ENCODE measurements at places on chromosomes 16 and 17. TPM values are rescaled to one million over a fixed set of nuclear protein-coding genes. Genes with fewer than 3 reads are reported as not detected.

Gene MFAP4
- 178 TPM for polyA plus RNA-seq

Gene KRT31
- not detected for polyA plus RNA-seq

Gene ATP1B2
- 20.5 TPM for polyA plus RNA-seq

Gene ANKFN1
- polyA plus RNA-seq: 0.93 TPM

Gene TBC1D3H
- not detected for polyA plus RNA-seq

Gene PRSS8
- 54.4 TPM for polyA plus RNA-seq

Gene CMTM1
- 7.0 TPM for polyA plus RNA-seq

Gene ITGA2B
- polyA plus RNA-seq: 4.4 TPM

Gene SCGB1C2
- polyA plus RNA-seq: 0.35 TPM

Gene DRC3
- 26.9 TPM for polyA plus RNA-seq

Gene TNFSF12
- polyA plus RNA-seq: 17.7 TPM

Gene KCTD5
- polyA plus RNA-seq: 22.2 TPM

Gene TAC4
- polyA plus RNA-seq: 0.67 TPM

Gene CX3CL1
- polyA plus RNA-seq: 23.5 TPM

Gene AIPL1
- 0.07 TPM for polyA plus RNA-seq

Gene CHD9NB
- polyA plus RNA-seq: 10.8 TPM

Gene TUBG1
- 57.4 TPM for polyA plus RNA-seq

Gene SULT1A1
- 30.8 TPM for polyA plus RNA-seq

- no peak for DNase-seq
Observed at GRCh38 chr17:40309949-40310510, 1.1 kb downstream of the RARA start.

GRCh38 chr17:36608280-36608679, 6.9 kb downstream of the MRM1 start:
- DNase-seq: no peak

GRCh38 chr16:72810480-72810879, 237.4 kb downstream of the ZFHX3 start:
- DNase-seq: no peak

- DNase-seq: no peak
Observed at GRCh38 chr17:78329263-78330059, 30.4 kb downstream of the SOCS3 start.

- DNase-seq: no peak
Observed at GRCh38 chr17:17837380-17837821, 615 bp upstream of the SREBF1 start.

GRCh38 chr16:22763437-22764080, 50.4 kb upstream of the HS3ST2 start:
- DNase-seq: no peak

DNA sequence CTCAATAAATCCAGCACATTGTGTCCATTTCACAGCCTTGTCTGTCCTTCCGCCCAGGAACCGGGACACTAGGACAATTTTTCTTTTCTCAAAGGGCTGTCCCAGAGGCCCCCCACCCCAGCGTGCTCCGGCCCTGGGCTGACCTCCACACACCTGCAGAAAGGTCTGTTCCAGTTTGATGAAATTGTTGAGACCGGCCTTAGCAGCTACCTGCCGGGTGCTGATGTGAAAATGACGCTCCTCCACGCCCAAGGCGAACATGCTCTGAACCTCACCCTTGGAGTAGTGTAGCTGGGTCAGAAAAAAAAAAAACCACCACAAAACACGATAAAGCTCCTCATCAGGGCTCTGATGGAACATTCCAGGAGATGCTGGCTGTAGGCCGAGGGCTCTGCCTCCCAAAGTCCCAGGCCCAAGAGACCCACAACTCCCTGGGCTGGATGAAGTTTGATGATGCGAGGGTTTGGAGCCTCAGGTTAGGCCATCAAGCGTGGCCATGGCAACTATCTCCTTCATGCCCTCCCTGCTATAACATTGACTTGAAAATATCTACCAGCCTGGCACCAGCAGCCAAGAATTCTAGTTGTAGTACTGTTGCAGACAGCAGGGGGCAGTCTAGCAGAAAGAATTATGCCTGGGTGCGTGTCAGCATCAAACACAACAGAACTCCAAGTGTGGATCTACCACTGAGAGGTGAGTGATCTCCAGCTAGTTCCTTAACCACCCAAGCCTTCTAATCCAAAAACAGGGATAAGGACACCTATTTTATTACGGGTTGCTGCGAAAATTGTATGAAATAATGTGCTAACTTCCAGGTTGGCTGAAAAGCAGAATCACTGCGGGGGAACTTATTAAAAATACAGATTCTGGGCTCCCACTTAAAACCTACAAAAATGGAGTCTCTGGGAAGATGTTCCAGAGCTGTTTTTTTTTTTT, 62.1 kb downstream of the RMI2 start:
- DNase-seq: peak; percentile 70

GRCh38 chr17:51035431-51035830, 85.2 kb downstream of the SPAG9 start:
- no peak for DNase-seq

- no peak for DNase-seq
Observed at GRCh38 chr17:77271411-77271810, 130.6 kb downstream of the SEC14L1 start.

DNA sequence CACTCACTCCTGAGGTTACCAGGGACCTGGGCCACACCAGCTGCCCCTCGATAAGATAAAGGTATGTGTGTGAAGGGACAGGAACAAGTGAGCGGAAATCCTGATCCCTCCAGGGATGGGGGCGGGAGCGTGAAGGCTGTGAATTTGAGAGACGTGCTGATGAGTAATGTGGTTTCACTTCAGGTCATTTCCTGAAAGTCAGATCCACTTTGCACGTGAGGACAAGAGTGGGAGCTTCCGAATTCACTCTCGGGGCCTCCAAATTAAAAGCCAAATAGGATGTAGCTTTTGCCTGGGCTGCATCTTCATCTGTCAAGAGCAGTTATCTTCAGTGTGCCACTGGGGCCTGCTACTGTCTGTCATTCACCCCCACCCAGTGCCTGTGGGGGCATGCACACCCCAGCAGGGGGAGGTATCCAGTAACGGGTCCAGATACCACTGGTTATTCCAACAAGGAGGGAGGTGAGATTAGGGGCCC, 87.4 kb upstream of the LHX1 start:
- DNase-seq: no peak

DNA sequence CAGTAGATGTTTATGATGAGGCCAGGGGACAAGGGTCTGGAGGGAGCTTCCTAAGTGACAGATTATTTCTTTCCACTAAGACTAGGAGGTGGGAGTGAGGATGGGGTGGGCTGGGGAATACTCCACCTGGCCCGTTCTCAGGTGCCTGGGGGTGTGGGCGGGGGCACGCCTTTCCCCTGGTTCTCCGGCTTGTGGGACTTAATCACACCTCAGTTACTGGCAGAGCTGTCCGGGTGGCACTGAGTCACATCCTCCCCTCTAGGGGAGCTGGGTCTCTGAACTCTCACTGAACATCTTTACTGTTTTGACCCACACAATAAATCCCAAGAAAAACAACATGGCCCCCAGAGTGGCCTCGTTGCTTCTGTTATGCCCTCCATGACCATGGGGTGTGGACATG, 332.8 kb downstream of the MAF start:
- no peak for DNase-seq

- DNase-seq: no peak
Observed at GRCh38 chr16:71880176-71880575, 3.8 kb downstream of the ZNF821 start.

DNA sequence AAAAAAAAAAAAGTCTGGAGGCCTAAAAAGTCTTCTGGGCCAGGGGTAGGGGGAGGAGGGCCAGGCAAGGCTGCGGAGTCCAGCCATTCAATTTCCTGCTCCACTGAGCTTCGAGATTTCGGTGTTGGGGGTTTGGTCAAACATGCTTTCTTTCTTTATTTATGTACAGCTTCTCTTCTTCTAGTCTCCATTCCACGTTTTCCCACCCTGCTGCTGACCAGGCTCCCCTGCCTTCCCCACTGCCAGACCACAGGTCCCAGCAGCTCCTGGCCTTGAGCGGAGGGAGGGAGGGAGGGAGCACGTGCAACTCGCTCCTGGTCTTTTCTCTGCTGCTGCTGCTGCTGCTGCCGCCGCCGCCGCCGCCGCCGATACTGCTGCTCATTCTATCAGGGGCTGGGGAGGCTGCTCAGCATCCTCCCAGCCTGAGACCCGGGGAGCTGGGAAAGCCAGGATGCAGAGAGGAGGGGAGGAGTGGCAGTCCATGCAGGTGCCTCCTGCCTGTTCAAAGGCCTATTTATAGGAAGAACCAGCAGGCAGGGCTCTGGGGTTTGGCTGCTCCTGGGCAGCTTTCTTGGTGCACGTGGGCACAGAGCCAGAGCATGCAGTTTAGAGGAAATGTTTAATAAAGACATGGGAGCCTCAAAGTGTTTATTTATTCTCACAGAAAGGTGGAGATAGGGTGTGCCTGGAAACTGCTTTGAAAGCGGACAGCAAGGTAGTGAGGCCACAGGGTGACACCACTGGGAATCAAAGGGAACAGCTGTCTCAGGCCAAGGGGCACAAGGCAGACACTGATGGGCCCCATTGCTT, 23.4 kb upstream of the ZFHX3 start:
- DNase-seq: no peak

GRCh38 chr17:69760562-69760961, 314.5 kb upstream of the KCNJ16 start:
- no peak for DNase-seq

DNA sequence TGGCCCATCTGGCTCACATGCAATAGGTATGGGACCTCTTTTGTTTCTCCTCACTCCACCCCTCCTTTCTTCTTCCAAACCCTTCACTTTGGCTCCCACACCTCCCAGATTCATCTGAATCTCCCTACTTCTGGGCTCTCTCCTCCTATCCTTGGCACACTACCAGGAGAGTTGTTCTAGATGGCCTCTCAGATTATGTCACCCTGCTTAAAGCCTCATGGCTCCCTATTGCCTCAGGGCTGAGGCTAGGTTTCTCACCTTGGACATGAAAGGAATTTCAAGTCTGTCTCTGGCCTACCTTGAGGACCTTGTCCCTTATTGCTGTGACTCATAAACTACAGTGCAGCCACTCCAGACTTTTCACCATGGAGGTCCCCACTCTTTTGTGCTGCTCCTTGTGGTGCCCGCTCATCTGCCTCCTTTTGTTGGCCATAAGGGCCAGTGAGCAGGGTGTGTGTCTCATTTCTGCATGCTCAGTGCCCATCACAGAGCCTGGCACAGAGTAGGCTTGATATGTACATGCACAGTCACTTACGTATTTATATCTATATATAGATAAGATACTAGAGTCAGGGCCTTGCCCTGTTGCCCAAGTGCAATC, 1.0 kb upstream of the MFAP4 start:
- no peak for DNase-seq

- DNase-seq: no peak
Observed at GRCh38 chr16:28923652-28924398, 1.2 kb downstream of the RABEP2 start.

DNA sequence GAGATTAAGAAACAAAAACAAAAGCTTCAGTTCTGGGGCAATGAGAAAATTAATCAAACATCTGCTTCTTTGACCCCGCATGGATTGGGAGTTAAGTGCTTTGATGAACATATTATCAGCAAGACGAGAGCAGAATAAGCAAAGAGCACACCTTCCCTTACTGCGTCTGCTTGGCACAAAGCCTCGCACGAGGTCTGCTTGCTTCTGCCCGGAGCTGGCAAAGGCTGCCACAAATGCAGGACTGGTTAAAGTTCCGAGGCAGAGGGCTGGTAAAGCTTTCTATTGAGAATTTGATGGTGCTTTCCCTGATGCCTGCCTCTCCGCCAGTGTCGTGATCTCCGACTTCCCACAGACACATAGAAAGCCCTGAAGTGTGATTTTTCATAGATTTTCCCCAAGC, 17.0 kb downstream of the VAT1L start:
- DNase-seq: no peak

DNA sequence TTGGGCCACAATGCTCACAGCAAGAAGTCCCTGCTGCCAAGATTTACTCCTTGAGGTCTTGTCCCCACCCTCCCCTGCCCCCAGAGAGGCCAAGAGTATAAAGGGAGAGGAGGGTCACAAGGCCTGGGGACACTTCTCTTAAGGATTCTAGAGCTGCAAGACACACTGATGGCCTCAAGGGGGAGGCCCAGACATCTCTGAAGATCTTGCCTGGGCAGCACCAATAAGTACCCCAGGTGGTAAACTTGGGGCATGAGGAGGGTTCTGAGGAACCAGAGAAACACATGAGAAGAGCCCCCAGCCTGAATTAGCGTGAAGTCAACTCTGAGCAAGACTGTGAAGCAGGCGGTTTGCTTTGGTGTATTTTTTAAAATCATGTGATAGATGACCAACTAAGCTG, 26.8 kb upstream of the MTMR4 start:
- no peak for DNase-seq

DNA sequence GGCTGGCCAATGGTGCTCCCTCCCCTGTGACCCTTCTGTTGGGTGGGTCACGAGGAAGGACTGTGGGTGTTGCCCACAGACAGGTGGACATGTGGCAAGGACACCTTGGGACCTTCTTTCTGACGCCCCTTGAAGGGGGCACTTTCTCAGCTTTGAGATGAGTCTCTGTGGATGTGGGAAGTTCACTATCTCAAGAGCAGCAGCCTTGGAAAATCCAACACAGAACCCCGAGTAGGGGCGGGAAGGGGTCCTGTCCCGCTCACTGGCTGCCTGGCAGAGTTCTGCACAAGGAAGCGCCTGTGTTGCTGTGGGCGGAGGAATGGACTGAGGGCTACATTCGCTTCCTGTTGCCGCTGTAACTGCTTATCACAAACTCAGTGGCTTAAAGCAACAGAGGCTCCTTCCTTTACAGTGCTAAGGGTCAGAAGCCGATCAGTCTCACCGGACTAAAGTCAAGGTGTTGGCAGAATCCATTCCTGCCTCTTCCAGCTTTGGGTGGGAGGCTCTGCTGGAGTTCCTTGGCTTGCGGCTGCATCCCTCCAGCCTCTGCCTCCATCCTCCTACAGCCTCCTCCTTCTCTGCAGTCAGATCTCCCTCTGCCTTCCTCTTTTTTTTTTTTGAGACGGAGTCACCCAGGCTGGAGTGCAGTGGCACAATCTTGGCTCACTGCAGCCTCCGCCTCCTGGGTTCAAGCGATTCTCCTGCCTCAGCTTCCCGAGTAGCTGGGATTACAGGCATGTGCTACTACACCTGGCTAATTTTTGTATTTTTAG, 305.2 kb downstream of the SEC14L1 start:
- no peak for DNase-seq

GRCh38 chr16:55834049-55834448, 1.2 kb upstream of the CES1 start:
- no peak for DNase-seq

DNA sequence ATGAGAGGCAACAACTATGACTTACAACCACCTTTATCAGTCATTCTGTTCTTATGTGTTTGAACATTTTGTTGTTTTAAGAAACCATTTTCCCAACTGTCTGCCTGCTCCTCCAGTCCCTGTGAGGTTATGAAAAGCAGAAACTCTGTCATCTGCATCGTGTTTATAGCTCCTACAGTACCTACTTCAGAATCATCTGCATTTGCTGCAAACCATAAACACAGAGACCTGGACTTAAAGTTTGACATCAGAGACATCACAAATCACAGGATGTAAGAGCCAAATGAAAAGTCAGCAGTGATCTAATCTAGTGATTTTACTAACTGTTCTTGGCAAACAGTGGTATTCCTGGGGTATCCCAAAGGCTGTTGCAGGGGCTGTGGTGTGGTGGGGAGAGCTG, 55.2 kb downstream of the CDH11 start:
- no peak for DNase-seq

- DNase-seq: no peak
Observed at GRCh38 chr17:75773808-75774470, 8.9 kb upstream of the GALK1 start.

- DNase-seq: no peak
Observed at GRCh38 chr17:45776896-45777295, 7.2 kb upstream of the CRHR1 start.
